ENCODE measurements at places on chromosomes 2 and 18. TPM values are rescaled to one million over a fixed set of nuclear protein-coding genes. Genes with fewer than 3 reads are reported as not detected.

The PLCL1 gene
- 12.4 TPM for total RNA-seq

The GPR155 gene
- 1.6 TPM for total RNA-seq

The MRO gene
- total RNA-seq = 6.5 TPM

The BMP10 gene
- not detected for total RNA-seq

The TMEM87B gene
- total RNA-seq = 40.2 TPM

The CCL20 gene
- total RNA-seq = not detected

The TCF4 gene
- total RNA-seq = 105 TPM

The CNGA3 gene
- total RNA-seq = 0.18 TPM

The CRYBA2 gene
- not detected for total RNA-seq

The NT5DC4 gene
- total RNA-seq = not detected

All from fibroblast of the aortic adventitia (primary cell).